ENCODE measurements at places on chromosomes 3 and 15. TPM values are rescaled to one million over a fixed set of nuclear protein-coding genes. Genes with fewer than 3 reads are reported as not detected.

- H3K4me3 ChIP-seq: no peak overlapping the region
- H3K36me3 ChIP-seq: no peaks in the 10 kb centered on the region
- H3K4me1 ChIP-seq: no peaks in the 10 kb centered on the region
- DNase-seq: no peak
- no peaks in the 10 kb centered on the region for H3K27me3 ChIP-seq
Measured at GRCh38 chr3:69339760-69340159, 46.1 kb downstream of the FRMD4B start.

- DNase-seq: no peak
- no peaks in the 10 kb centered on the region for H3K36me3 ChIP-seq
- no peak overlapping the region for H3K27ac ChIP-seq
- H3K4me1 ChIP-seq: no peaks in the 10 kb centered on the region
- no peak overlapping the region for H3K4me3 ChIP-seq
- H3K27me3 ChIP-seq: no peaks in the 10 kb centered on the region
Measured at GRCh38 chr3:114659109-114660061, 365.6 kb downstream of the TIGIT start.

GRCh38 chr15:68580026-68580882, 1.5 kb downstream of the CORO2B start:
- H3K27me3 ChIP-seq: peaks cover 5% of the 10 kb centered on the region
- no peak overlapping the region for H3K4me3 ChIP-seq
- H3K36me3 ChIP-seq: no peaks in the 10 kb centered on the region
- DNase-seq: no peak
- H3K4me1 ChIP-seq: no peaks in the 10 kb centered on the region

DNA sequence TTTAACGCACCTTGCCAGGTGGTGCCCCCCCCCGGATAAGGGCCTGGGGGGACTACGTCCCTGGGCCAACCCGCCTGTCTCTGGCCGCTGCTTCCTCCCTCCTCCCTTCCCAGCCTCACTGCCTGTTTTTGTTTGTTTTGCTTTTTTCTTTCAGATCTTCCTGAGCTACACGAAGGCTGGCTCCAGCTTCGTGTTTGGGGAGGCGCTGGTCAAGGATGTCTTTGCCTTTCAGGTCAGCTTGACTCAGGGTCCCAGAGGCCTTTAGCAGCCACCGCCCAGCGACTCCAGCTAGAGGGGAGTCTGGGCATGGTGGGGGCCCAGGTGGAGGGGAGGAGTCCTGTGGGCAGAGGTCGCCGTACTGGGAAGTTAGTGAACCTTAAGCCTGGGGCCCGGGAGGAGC, 24.1 kb downstream of the SLC28A1 start:
- H3K27ac ChIP-seq: no peak overlapping the region
- H3K36me3 ChIP-seq: no peaks in the 10 kb centered on the region
- no peaks in the 10 kb centered on the region for H3K27me3 ChIP-seq
- H3K4me3 ChIP-seq: no peak overlapping the region

DNA sequence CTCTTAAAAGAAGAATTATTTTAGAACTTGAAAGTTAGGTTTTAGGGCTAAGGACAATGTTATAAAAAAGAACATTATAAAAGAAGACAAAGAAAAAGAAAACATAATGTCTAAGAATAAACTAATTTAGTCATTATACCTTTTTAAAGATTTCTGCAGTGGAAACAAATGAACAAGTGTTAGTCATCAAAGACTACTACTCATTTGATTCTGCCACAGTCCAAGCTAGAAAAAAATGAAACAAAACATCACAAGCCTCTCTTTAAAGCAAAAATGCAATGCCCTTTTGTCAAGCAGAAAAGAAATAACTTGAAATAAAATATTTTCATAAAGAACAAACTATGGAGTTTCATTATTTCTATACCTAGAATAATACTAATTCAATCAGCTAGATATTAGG, 102.0 kb downstream of the TBC1D5 start:
- DNase-seq: no peak
- H3K27ac ChIP-seq: no peak overlapping the region
- H3K4me1 ChIP-seq: no peaks in the 10 kb centered on the region
- no peaks in the 10 kb centered on the region for H3K27me3 ChIP-seq

The TMF1 gene
- 18.7 TPM for total RNA-seq

The TTC23 gene
- 21.7 TPM for total RNA-seq

The CSPG4 gene
- 17.5 TPM for total RNA-seq

The BCL2A1 gene
- 4.7 TPM for total RNA-seq

The GPR149 gene
- not detected for total RNA-seq

The RRP9 gene
- total RNA-seq: 54.5 TPM
